ENCODE measurements at places on chromosomes 6 and 20.

DNA sequence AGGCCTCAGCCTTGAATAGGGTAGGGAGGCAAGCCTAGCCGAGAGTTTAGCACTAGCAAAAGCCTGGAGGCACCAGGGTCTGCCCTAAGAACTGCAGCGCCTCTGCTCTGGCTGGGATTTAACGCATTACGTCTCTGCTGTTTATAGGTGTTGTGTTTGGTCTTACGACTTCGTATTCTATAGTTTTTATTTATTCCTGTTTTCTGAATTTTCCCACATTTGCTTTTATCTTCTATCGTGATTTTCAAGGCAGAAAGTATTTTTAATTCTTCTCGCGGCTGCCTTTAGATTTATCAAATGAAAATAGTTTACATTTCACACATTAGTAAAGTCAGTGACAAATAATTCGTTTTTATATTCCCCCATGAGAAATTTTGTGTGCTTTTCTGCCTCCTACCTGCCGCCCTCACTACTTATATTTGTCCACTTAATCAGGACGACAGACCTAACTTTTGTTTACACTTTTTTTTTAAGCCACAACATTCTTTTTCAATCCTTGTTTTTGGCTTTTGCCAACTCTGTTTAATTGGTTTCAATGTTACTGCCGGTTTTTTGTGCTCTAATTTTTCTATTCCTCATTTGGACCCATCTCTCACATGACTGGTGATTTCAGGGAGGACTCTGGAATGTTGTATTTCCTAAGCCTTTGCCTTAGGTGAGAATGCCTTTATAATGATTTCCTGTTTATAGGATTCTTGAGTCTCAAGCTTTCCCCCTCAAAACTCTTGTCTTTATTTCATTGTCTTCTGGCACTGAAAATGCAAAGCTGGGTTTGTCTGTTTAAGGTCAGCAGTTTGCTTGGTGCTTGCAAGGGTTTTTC lies 1.3 kb upstream of the LZTS3 start:
- no peak for DNase-seq

DNA sequence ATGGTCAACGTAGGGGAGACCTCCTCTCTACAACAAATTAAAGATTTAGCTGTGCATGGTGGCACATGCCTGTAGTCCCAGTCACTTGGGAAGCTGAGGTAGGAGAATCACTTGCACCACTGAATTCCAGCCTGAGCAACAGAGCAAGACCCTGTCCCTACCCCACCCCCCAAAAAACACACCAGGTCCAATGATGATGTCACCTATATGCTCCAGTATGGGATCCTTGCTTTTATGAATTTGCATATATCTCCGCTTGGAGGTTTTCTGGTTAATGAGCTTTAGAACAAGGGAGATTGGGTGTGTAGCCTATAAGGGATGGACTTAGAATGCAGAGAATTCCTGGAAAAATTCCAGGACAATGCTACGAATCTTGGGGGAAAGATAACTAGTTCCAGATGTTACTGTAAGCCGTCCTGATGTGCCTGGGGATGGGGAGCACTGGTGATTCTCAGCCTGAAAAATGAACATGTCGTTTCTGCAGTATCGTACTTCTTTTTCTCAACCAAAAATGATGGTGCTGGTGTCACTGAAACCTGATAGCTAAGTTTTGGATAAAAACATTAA lies 61.1 kb downstream of the ZBTB2 start:
- DNase-seq: no peak

DNA sequence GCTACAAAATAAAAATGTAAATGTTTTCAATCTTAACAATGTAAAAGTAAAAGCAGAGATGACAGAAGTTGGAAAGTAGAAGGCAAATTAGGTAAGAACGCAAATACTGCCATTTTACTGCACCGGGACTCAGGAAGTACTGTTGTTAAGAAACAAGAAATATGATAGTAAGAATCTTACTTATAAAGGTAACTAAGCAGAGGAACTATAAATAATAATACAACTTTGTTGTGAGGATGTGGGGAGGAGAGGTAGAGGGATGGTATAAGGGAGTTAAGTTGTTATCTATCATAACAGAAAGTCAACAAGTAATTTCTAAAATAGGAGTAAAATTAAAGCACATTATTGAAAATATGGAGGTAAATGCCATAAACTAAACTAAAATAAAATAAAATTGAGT lies 104.3 kb upstream of the MRPS10 start:
- DNase-seq: no peak

GRCh38 chr6:20631549-20631924 lies 97.3 kb downstream of the CDKAL1 start:
- no peak for DNase-seq

GRCh38 chr6:25330796-25331685 lies 51.9 kb downstream of the CARMIL1 start:
- DNase-seq: no peak

DNA sequence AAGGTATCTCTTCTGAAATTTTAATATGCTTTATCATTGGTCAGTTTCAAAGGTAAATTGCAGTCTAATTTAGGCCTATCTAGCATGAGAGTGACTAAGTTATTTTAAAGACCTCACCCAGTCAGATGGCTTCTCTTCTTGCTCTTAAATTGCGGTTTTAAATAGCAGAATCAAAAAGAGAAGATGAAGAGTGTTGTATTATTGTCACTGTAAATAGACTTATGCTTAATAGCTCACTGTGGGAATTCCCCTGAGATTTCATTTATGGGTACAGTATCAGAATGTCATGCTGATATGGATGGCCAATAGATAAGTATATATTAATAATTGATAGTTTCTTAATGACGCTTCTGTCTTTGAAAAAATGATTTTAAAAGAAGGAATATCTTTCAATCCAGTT lies 35.7 kb downstream of the AIG1 start:
- DNase-seq: no peak

GRCh38 chr6:20936949-20937348 lies 402.7 kb downstream of the CDKAL1 start:
- no peak for DNase-seq

- no peak for DNase-seq
These were observed 365.9 kb downstream of the MMUT start for GRCh38 chr6:49097116-49097515.
